Calu3 (cell line): ENCODE measurements at places on chromosomes 4 and X.

DNA sequence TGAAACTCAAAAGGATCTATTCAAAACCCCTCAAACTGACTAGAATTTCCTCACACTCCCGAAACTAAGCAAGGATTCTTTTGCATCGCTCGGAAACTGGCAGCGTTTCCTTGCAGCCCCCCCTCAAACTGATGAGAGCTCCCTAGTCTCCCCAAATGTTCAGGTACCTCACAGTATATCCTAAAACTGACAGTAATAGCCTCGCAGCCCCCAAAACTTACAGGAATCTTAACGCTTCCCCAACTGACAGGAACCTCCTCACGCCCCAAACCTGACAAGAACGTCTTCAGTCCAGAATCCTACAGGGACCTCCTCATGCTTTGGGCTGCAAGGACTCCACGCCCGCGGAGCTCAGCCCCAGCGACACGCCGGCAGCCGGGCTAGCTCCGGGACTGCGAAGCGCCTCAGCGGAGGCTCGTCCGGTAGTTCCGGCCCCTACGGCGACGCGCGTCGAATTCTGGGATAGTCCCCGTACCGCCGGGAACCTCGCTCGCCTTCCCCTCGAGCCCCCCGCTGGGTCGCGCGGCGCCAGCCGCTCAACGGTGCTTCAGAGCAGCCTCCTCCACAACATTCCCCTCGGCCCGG lies 640 bp downstream of the PHF8 start:
- H3K36me3 ChIP-seq, result peaks cover 40% of the 10 kb centered on the region
- H3K27me3 ChIP-seq, result no peaks in the 10 kb centered on the region
- H3K27ac ChIP-seq, result peak overlapping the region; percentile 94

GRCh38 chrX:46543441-46543840 lies 1.8 kb downstream of the ZNF674 start:
- no peak overlapping the region for H3K4me3 ChIP-seq
- H3K36me3 ChIP-seq, result peaks cover 29% of the 10 kb centered on the region
- no peak overlapping the region for H3K27ac ChIP-seq
- no peaks in the 10 kb centered on the region for H3K4me1 ChIP-seq
- no peak for DNase-seq
- H3K27me3 ChIP-seq, result no peaks in the 10 kb centered on the region

DNA sequence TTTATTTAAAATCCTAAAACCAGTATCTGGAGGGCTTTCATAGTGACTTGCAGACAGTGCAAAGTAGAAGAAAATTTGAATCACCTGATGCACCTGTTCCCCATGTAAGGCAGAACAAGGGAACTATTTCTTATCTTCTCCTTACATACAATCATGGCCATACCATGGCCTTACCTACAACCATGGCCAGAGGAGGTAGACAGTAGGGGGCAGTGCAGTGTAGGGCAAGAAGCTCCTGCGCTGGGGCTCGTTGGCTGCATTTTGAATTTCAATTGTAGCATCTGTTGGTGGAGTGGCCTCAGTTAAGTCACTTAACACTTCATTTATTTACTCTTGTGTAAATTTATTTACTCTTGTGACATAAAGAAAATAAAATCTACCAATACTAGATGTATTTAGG lies 33.0 kb downstream of the GALNTL6 start:
- no peaks in the 10 kb centered on the region for H3K36me3 ChIP-seq
- H3K27me3 ChIP-seq, result no peaks in the 10 kb centered on the region
- H3K27ac ChIP-seq, result no peak overlapping the region
- H3K4me3 ChIP-seq, result no peak overlapping the region
- peak; percentile 69 for DNase-seq
- no peaks in the 10 kb centered on the region for H3K4me1 ChIP-seq

DNA sequence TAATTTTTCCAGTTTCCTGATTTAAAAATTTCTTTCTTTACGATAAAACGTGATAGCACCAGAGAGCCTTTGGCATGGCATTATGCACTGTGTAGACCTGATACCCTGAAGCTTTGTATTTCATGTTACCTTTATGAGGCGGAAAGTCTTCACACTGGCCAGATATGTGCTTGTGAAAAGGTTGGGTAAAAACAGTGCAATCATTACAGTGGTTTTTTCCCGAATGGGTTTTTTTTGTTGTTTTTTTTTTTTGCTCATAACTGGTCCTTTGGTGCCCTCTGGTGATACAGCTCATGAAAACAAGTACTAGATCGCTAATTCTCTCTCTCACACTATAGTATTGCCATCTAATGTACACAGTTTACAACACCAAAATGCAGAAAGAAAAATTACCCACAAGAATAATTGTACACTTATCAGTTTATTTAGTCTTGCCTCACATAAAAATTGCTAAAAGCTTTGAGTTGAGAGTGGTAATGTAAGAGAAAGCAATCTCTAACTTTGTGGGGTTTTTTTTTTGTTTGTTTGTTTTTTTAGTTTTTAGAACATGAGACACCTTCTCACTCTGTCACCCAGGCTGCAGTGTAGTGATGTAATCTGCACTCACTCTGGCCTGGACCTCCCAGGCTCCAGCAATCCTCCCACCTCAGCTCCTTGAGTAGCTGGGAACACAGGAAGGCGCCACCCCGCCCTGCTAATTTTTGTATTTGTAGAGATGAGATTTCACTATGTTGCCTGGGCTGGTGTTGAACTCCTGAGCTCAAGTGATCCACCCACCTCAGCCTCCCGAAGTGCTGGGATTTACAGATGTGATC lies 21.3 kb downstream of the SPCS3 start:
- H3K4me1 ChIP-seq, result no peaks in the 10 kb centered on the region
- no peak overlapping the region for H3K27ac ChIP-seq
- no peak overlapping the region for H3K4me3 ChIP-seq
- DNase-seq, result peak; percentile 4
- H3K36me3 ChIP-seq, result no peaks in the 10 kb centered on the region

DNA sequence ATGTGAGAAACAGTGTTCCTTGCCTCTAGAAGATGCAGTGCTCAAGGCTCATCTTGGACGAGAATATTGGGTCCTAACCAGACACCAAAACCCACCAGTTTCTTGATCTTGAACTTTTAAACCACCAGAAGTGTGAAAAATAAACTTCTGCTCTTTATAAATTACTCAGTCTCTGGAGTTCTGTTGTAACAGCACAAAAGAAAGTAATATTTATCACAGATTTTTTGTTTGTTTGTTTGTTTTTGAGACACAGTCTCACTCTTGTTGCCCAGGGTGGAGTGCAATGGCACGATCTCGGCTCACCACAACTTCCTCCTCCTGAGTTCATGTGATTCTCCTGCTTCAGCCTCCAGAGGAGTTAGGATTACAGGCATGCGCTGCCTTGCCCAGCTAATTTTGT lies 371.1 kb upstream of the NDST4 start:
- no peaks in the 10 kb centered on the region for H3K36me3 ChIP-seq
- no peaks in the 10 kb centered on the region for H3K27me3 ChIP-seq
- no peak overlapping the region for H3K4me3 ChIP-seq
- no peak for DNase-seq

DNA sequence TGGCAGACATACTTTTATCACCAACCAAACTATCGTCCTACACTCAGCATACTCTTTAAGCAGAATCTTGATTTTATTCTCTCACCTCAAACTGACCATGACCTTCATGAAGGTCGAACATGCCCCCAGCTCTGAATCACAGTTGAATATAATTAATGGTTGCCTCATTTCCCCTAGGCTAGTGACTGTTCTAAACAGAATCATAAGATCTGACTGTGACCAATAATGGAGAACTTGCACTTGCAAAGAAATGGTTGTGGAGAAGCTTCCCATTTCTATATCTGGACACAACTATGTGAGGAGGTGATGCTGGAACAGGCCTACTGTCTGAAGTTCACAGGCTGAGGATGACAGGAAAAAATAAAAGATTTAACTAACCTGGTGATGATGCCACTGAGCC lies 85.1 kb downstream of the PDGFC start:
- no peak for DNase-seq
- H3K4me3 ChIP-seq, result no peak overlapping the region
- no peak overlapping the region for H3K27ac ChIP-seq
- H3K4me1 ChIP-seq, result peaks cover 29% of the 10 kb centered on the region
- H3K36me3 ChIP-seq, result peaks cover 5% of the 10 kb centered on the region
